Right ventricle myocardium inferior (tissue), 1 donor: ENCODE measurements at places on chromosomes 13 and 19.

DNA sequence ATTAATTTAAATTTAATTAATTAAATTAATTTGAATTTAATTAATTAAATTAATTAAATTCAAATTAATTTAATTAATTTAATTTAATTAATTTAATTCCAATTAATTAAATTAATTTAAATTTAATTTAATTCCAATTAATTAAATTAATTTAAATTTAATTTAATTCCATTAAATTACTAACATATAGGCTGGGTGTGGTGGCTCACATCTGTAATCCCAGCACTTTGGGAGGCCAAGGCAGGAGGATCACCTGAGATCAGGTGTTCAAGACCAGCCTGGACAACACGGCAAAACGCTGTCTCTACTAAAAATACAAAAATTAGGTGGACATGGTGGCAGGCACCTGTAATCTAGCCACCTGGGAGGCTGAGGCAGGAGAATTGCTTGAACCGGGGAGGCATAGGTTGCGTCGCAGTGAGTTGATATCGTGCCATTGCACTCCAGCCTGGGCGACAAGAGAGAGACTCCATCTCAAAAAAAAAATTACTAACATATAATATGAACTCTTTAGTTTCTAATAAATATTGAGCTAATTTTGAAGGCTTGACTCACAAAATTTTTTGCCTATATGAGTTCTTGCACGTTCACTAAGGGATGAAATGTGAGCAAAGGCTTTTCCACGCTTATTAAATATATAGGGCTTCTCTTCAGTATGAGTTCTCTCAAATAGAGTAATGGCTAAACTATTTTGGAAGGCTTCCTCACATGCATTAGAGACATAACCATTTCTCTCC lies 9.0 kb upstream of the USP29 start:
- DNase-seq = no peak

DNA sequence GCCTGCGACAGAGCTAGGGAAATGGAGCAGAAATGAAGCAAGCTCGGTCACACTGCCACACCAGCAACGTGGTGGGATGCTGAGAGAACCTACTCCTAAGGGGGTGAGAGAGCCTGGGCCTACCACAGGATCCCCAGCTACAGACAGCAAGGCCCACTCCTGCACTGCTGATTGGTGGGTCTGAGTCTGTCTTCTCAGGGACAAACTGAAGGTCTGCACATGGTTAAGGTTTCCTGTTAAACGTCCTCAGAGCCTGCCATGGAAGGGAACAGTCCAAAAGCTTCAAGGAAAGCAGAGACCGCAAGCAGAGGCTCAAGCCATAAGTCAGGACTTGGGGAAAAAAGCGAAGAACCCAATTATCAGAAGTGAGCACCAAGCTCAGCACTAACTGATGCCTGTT lies 53.5 kb upstream of the MED4 start:
- DNase-seq = no peak

DNA sequence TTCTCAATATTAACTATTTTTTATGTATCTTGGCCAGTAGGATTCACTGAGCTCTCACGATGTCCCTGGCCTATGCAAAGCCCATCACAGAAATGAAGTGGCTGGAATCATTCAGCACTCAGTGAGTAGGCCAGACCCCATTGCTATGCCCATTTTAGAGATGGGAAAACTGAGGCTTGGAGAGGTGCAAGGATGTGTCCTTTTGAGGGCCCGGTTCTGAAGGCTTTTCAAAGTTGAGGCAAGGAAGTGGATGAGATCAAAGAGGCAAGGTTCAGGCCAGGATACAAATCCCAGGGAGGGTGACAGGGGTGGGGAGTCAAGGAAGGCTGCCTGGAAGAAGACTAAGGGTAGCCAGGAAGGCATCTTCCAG lies 18.7 kb upstream of the ERCC1 start:
- no peak for DNase-seq

- DNase-seq = no peak
These were observed 68.4 kb upstream of the ARHGEF7 start for GRCh38 chr13:111046590-111047141.

- DNase-seq = no peak
These were observed 116.5 kb downstream of the GPC6 start for GRCh38 chr13:93343097-93343496.

- no peak for DNase-seq
These were observed 22.5 kb upstream of the POU2F2 start for GRCh38 chr19:42154471-42155323.

DNA sequence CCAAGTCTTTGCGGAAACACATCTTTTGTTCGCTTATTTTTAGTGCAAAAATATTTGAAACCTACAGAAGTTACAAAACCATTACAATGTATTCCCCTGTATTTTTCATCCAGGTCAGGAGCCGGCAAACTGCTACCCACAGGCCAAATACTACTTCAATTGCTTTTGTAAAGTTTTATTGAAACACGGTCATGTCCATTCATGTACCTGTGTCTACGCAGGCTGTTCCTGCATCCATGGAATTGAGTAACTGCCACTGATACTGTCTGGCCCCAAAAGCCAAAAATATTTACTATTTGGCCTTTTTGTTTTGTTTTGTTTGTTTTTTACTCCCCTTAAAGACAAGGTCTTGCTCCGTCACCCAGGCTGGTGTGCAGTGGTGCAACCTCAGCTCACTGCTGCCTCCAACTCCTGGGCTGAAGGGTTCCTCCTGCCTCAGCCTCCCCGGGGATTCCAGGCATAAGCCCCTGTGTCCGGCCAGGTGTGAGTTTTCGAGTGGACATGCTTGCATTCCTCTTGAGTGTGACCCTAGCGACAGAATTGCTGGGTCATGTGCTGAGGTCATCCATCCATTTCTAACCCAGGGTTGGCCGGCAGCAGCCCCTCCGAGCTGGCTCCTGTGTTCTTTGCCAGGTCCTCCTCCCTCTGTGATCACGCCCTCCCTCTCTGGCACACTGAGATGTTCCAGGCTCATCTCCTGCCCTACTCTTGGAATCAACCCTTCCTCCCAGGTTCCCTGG lies 10.9 kb upstream of the S1PR4 start:
- DNase-seq = no peak

- DNase-seq = no peak
These were observed 324.5 kb downstream of the DIAPH3 start for GRCh38 chr13:59839186-59839585.

- no peak for DNase-seq
These were observed 10.4 kb downstream of the FCER2 start for GRCh38 chr19:7691497-7691896.
